MCF 10A (cell line): ENCODE measurements at places on chromosomes 11 and 22.

GRCh38 chr11:112210890-112211289 is 15.3 kb upstream of the PTS start:
- no peak for DNase-seq

DNA sequence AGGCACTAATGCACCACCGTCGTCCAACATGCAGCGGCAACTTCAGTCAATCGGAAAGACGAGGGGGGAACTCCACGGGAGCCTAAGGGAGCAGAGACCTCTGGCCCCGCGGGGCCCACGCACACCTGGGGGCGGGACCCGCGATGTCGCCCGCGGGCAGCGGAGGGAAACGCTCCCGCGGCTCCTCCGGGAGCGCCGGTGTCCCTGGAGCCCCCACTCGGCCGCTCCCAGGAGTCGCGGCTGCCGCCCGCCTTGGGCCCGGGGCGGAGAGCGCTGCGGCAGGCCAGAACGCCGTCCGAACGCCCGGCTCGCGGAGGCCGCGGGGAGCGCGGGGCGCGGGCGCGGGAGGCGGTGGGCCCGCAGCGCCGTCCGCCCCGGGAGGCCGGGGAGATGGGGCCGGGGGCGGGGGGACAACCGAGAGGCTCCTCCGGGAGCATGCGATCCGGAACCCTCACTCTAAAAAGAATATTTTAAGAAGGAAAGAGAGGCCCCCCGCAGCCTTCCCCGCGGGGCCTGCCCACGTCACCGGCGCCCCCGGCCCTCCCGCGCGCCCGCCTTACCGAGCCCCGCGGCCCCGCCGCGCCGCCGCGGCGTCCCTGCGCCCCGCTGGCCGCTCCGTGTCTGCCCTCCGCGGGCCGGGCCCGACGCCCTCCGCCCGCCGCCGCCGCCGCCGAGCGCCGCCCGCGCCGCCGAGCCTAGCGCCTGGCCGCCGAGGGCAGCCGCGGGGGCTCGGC is 86.6 kb upstream of the ARHGAP32 start:
- DNase-seq: peak; percentile 20

DNA sequence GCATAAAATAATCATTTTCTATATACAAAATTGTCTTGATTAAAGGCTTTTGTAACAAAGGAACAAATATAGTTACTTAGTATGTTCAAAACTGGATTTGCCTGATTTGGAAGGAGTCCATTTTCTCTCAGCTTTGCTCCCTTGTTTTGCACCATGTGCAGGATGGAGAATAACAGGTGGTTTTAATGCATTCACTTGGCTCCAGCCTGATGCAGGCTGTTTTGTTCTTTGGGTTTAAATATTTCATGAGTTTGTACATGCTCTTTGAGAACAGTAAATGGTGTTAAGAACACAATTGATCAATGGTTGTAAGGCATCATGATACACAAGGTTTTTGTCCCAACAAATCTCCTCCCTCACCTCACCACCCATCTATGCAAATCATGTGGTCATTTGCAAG is 886.9 kb upstream of the CCDC90B start:
- no peak for DNase-seq

DNA sequence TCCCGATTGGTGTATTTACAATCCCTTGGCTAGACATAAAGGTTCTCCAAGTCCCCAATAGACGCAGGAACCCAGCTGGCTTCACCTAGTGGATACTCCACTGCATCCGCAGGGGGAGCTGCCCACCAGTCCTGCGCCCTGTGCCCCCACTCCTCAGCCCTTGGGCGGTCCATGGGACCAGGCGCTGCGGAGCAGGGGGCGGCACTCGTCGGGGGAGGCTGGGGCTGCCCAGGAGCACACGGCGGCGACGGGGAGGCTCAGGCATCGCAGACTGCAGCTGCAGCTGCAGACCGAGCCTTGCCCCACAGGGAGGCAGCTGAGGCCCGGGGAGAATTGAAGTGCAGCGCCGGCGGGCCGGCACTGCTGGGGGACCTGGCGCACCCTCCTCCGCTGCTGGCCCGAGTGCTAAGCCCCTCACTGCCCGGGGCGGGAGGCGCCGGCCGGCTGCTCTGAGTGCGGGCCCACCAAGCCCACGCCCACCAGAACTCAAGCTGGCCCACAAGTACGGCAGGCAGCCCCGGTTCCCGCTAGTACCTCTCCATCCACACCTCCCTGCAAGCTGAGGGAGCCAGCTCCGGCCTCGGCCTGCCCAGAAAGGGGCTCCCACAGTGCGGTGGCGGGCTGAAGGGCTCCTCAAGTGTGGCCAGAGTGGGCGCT is 12.2 kb upstream of the SIK3 start:
- no peak for DNase-seq

GRCh38 chr22:24379536-24379935 is 47.9 kb upstream of the ADORA2A start:
- DNase-seq: no peak

DNA sequence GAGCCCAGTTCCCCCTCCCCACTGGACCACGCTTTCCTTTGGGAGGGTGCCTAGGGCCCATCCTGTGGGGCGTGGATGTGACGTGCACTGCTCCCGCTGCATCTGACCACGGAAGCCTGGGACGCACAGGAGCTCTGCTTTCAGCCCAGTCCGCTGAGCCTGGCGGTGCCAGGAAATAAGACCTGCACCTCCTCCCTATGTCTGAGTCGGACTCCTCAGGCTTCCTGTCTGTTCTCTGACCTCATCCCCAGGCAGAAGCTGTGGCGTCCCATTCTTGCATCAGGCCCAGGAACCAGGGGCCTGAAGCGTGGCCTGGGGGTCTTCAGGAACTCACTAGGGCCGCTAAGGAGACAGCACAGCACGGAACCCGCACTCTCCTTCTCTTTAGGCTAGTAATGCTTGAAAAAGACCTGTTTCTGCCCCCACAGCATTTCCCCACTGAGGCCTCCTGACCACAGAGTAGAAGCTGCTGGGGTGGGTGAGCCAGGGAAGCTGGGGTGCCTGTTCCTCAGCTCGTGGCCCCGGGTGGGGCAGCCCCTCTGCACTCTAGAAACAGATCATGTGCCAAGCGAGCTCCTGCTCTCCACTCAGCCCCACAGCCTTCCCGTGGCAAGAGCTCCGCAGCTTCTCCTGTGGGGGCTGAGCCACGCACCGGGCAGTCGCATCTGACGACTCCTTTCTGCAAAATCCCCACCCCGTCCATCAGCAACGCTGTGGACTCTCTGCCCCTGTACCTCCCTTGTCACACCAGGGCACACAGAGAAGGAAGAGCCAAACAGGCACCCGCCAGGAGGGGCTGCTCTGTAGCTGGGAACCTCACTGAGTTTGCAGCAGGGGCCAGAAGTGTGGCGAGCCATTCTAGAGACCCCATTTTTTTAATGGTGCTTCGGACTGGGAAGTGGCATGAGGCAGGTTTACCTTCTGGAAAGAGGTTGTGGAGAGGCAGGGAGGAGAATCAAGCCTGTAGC is 22.6 kb downstream of the MOV10L1 start:
- DNase-seq: no peak

DNA sequence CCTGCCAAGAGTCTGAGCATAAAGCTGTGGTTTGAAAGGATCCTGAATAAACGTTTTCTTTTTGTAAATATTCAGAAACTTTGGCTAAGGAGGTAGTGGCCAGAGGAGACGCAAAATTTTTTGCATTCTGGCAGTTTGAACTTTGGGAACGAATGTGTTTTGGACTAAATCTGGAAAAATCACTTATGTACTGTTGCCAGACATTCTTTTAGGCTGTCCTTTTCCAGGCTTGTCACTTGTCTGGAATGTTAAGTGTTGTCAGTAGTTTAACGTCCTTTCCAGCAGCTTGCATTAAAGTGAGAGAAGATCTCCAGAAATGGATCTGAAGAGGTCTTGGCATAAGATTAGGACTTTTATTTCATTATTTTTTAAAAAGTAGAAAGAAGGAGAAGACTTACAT is 18.5 kb downstream of the SPECC1L start:
- peak; percentile 26 for DNase-seq

GRCh38 chr11:114262681-114263512 is 33.3 kb upstream of the NNMT start:
- peak; percentile 51 for DNase-seq

DNA sequence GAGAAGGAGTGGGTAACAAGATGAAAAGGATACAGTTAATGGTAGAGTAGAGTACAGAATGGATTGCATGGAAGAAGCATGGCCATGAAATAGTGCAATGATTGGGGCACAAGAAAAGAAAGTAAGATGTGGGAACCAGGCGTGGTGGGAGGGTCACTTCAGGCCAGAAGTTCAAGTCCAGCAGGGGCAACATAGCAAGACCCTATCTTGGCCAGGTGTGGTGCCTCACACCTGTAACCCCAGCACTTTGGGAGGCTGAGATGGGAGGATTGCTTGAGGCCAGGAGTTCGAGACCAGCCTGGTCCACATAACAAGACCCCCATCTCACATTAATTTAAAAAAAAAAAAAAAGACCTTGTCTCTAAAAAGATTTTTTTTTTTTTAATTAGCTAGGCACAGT is 1.4 kb upstream of the C11orf52 start:
- DNase-seq: no peak

DNA sequence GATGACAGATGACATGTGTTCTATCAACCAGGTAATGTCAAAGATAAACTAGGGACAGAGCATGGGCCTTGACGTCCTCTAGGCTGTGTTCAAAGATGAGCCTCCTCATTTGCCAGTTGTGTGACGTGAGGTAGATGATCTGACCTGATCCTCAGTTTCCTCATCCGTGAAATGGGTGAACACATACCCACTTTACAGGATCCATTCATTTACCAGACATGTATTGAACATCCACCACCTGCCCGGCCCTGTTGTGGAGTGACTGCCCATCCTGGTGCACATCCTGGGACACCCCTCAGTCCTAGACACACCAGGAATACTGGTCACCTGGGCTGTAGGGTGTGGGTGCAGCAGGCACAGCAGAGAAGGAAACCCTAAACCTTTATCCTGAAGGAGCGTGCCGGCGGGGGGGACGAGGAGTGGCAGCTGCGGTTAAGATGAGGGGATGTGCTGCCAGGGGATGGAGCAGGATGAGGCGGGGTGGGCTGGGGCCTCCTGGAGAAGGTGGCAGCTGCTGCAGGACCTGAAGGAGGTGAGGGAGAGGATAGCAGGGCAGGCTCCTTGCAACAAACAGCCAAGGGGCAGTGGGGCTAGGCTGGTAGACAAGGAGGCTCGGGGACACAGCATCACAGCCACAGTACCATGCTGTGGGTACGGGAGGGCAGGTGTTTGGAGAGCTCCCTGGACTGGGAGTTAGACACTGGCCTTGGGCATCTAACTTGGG is 8.4 kb downstream of the CLDN5 start:
- no peak for DNase-seq

GRCh38 chr11:10067629-10068300 is 226.3 kb downstream of the SBF2 start:
- DNase-seq: no peak

- no peak for DNase-seq
Observed at GRCh38 chr22:46734830-46735453, 3.1 kb downstream of the CERK start.

GRCh38 chr11:101914341-101914737 is 471 bp upstream of the CEP126 start:
- no peak for DNase-seq

- DNase-seq: no peak
Observed at GRCh38 chr11:125903711-125904659, at the start of gene DDX25. Gene DDX25, plus strand, starts transcription at chr11:125904508. Its CDS starts 10 bp downstream, at chr11:125904518.

DNA sequence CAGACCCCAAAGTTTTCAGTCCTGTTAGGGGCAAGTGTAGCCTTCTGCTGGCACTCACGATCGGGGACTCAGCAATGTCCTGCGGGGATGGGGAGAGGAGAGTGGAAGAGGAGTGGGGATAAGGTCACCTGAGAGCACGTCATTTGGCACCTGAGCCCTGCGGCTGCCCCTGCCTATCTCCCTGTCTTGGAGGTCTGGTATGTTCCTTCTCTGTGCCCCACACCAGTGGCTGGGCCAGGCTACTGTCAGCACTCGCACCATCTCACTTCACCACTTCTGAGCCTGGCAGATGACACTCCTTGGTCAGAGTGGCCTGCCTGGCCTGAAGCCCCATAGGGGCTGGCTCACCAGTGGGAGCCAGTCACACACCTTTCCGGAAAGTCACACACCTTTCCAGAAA is 20.1 kb upstream of the CHADL start:
- no peak for DNase-seq

GRCh38 chr22:28736301-28737155 is 5.1 kb downstream of the CHEK2 start:
- DNase-seq: no peak

DNA sequence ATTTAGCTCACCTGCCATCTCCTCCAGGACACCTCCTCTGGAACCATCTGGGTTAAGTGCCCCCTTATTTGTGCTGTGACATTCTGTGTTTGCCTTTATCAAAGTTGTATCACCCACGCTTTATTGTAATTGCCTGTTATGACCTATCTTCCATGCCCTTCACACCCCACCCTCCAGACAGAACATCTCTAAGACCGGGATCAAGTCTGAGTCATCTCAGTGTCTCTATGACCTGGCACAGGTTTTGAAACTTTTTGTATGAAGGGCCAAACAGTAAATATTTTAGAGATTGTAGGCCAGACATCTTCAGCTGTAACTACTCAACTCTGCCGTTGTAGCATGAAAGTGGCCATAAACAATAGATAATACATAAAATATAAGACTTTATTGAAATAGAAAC is 161.8 kb downstream of the SPON1 start:
- peak; percentile 66 for DNase-seq

GRCh38 chr11:91263496-91264365 is 960.9 kb upstream of the FAT3 start:
- no peak for DNase-seq

DNA sequence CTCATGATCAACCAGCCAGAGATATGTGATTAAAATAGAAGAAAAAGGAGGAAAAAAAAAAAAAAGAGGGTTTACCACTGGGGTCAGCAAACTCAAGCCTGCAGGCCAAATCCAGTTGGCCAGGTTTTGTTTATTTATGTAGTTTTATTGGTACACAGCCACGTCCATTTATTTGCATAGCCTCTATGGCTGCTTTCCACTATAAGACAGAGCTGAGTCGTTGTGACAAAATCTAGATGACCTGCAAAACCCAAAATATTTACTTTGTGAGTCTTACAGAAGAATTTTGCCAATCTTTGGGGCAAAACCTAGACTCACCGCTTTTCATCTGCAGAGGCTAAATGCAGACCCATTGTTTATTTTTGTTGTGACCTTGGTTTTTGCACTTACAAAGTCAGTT is 87.1 kb downstream of the TENM4 start:
- no peak for DNase-seq

- DNase-seq: peak; percentile 70
Observed at GRCh38 chr22:32623943-32624342, 149.3 kb downstream of the FBXO7 start.

DNA sequence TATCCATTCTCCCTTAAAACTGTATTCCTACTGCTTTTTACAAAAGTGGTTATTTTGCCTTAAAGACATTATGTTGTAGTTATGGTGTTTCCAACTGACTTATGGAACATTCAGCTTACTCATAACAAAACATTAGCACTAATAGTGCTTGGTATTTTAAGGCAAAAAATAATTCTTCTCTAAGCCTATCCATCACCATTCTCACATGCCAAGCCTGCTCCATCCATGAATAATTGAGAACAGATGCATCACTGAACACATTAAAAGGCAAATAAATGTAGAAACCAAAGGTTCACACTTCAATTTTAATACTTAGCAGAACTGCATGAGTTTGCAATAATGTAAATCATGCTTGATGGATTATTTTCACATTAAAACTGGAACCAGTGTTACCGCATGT is 42.3 kb upstream of the DDI1 start:
- DNase-seq: no peak

GRCh38 chr22:50306753-50307749 is at the start of gene PLXNB2:
Gene PLXNB2, minus strand, starts transcription at chr22:50307646. Its CDS starts 17,062 bp downstream, at chr22:50290584.
- DNase-seq: peak; percentile 70
